Brain (organoid and tissue), 16 donors: ENCODE measurements at places on chromosomes 16 and 17. TPM values are rescaled to one million over a fixed set of nuclear protein-coding genes. Genes with fewer than 3 reads are reported as not detected.

Gene ABCA5
- 3.1 TPM for polyA plus RNA-seq

Gene MPP2
- 27.6 TPM for polyA plus RNA-seq

Gene MYH1
- not detected for polyA plus RNA-seq

Gene ZSCAN10
- not detected for polyA plus RNA-seq

Gene TLCD2
- polyA plus RNA-seq = 0.27 TPM

Gene RNF227
- 5.3 TPM for polyA plus RNA-seq

Gene HOXB1
- polyA plus RNA-seq = not detected

Gene FA2H
- 59.9 TPM for polyA plus RNA-seq

Gene ZNF624
- 0.85 TPM for polyA plus RNA-seq

Gene SLC35G6
- polyA plus RNA-seq = not detected

Gene SYNRG
- 37.9 TPM for polyA plus RNA-seq

Gene ADAD2
- 0.54 TPM for polyA plus RNA-seq

Gene SDK2
- polyA plus RNA-seq = 11.0 TPM

Gene TMED6
- not detected for polyA plus RNA-seq

Gene DNAJA3
- 43.8 TPM for polyA plus RNA-seq

Gene ATP2A1
- polyA plus RNA-seq = 0.51 TPM

Gene CDC42EP4
- 110 TPM for polyA plus RNA-seq

Gene TAT
- 0.07 TPM for polyA plus RNA-seq

Gene PPP1R1B
- 154 TPM for polyA plus RNA-seq

Gene CHST4
- polyA plus RNA-seq = 0.78 TPM
